ENCODE measurements at places on chromosomes 7 and 10.

DNA sequence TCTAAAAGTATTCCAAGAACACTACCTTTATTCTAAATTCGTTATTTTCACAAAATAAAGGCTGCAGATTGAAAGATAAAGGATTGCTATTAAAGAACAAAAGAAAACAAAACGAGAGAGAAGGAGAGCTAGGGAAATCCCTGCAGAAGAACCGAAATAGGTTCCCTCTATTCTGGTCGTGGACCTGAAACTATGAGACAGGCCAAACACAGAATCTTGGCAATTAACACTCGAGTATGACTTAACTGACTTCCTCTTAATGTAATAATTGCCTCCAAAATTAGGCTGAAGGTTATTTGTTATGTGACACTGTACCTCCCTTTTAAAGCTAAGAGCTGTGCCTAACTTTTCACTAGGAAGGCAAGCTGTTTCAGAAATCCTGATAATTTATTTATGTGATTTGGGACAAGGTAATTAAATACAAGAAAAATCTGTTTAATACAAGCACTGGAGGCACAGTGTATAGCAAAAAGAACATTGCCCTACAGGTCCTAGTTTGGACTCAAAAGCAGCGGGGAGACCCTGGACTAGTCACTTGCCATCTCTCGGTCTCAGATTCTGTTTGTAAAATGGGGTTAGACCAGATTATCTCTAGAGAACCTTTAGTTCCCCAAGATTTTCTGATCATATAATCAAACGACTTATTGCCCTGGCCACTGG, 11.6 kb downstream of the NAMPT start:
- peaks cover 23% of the 10 kb centered on the region for H3K4me1 ChIP-seq
- H3K27ac ChIP-seq: no peak overlapping the region
- H3K27me3 ChIP-seq: no peaks in the 10 kb centered on the region
- DNase-seq: no peak

DNA sequence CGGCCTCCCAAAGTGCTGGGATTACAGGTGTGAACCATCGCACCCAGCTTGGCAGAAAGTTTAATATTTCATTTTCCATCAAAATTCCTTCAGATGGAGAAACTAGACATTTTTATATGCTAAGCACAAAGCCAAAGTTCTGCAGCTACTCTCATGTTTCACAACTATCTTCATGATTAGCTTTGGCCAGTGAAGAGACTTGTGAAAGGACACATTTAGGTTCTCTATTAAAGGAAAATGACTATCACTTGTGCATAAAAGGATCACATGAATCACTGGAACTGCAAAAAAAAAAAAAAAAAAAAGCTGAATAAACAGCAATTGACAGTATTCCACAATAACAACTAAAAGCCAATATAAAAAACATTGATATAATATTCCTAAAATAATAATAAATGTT, 16.2 kb downstream of the FGFBP3 start:
- H3K27ac ChIP-seq: no peak overlapping the region
- H3K4me1 ChIP-seq: peaks cover 6% of the 10 kb centered on the region
- no peak for DNase-seq

DNA sequence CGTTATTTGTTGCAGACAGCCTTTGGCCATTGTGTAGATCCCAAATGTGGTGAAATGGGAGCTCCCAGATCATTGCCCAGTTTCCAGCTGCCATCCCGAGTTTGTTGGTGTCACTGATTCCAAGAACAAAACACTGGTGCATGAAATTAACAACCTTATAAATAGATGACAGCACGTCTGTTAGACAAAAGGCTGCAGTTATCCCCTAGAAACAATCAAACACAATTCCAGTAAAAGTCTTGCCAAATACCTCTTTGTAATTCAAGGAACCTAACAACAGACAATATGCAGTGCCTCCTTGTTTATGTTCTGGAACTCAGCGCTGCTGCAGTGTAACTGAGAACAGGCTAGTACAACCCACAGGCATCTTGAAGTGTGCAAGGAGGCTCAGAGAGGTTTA, 404.5 kb downstream of the PAXIP1 start:
- no peaks in the 10 kb centered on the region for H3K4me1 ChIP-seq
- no peaks in the 10 kb centered on the region for H3K27me3 ChIP-seq
- DNase-seq: no peak
- H3K4me3 ChIP-seq: no peak overlapping the region

- H3K4me3 ChIP-seq: no peak overlapping the region
- H3K36me3 ChIP-seq: peaks cover 5% of the 10 kb centered on the region
- H3K4me1 ChIP-seq: no peaks in the 10 kb centered on the region
- H3K27me3 ChIP-seq: no peaks in the 10 kb centered on the region
Measured at GRCh38 chr7:102258749-102259107, 27.9 kb upstream of the SH2B2 start.

DNA sequence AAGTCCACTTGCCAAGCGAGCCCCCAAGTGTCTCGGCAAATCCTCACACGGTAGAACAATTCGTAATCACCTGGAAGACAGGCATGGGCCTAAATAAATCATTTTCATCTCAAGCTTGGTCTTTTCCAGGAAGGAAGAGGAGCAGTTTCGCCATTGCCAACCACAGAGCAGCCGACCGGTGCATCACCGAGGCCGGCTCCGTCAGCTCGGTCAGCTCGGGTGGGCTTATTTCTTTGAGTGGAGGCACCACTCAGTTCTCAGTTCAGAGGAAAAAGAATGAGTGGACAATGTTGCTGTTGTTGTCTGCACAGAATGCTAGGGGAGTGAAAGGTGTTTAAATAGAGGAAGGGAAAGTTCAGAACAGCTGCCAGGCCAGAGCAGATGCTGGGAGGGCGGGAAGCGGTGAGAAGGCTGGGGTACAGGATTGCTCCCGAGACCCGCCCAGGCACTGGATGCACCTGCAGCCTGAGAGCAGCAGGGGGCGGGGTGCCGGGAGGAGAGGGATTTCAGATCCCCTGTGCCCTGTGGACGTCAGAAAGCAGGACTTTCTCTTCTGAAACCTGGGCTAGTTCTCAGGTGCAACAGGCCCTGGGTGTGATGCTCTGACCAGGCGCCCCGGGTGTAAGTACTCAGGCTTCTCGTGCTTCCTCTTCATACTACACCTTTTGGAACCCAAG, 17.7 kb upstream of the IGFBP3 start:
- no peaks in the 10 kb centered on the region for H3K4me1 ChIP-seq
- no peaks in the 10 kb centered on the region for H3K36me3 ChIP-seq
- no peak for DNase-seq
- no peak overlapping the region for H3K27ac ChIP-seq
- H3K27me3 ChIP-seq: no peaks in the 10 kb centered on the region

Data from MCF 10A (cell line).